ENCODE measurements at places on chromosomes 6 and 20. TPM values are rescaled to one million over a fixed set of nuclear protein-coding genes. Genes with fewer than 3 reads are reported as not detected.

The MYH7B gene
- total RNA-seq, result 0.18 TPM

The WASF1 gene
- 2.9 TPM for total RNA-seq

DNA sequence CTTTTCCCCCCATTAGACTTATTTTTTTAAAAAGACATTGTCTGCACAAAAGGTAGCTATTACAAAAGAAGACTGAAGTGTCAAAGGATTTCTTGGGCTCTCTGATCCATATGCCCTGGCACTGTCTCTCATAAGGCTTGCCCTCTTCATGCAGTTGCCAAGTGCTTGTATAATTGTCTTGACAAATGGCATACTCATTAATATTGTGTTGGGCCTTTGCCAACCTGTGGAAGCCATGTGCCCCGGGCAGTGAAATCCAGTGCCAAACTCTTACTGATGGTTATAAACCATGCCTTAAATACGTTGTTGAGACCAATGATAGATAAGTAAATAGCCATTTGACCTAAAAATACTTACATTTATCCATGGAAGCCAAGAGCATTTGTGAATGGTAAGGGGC is 98.1 kb downstream of the FARS2 start:
- no peak for DNase-seq

GRCh38 chr20:23508449-23509229 is 17.7 kb downstream of the CST8 start:
- no peak for DNase-seq

DNA sequence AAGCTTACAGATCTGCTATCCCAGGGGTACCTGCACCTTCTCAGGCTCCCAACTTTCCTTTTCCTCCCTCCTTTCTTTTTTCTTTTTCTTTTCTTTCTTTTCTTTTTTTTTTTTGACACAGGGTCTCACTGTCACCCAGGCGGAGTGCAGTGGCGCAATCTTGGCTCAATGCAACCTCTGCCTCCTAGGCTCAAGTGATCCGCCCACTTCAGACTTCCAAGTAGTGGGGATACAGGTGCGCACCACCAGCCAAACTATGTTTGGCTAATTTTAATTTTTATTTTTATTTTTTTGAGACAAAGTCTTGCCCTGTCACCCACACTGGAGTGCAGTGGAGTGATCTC is 36.0 kb downstream of the PIM1 start:
- DNase-seq, result no peak

GRCh38 chr20:59836767-59837166 is 96.7 kb downstream of the SYCP2 start:
- DNase-seq, result no peak

- DNase-seq, result no peak
These were observed 133.3 kb upstream of the ARMC2 start for GRCh38 chr6:108714766-108715414.

GRCh38 chr6:106446287-106446885 is 85.9 kb downstream of the CRYBG1 start:
- DNase-seq, result no peak

GRCh38 chr20:56928007-56928406 is 298.9 kb downstream of the TFAP2C start:
- DNase-seq, result no peak

Data from pancreas (tissue), 10 donors.